ENCODE measurements at places on chromosomes 7 and 10.

GRCh38 chr7:43568529-43568928 is 14.4 kb upstream of the STK17A start:
- DNase-seq = no peak

GRCh38 chr7:140007051-140007690 is 55.6 kb downstream of the PARP12 start:
- no peak for DNase-seq

DNA sequence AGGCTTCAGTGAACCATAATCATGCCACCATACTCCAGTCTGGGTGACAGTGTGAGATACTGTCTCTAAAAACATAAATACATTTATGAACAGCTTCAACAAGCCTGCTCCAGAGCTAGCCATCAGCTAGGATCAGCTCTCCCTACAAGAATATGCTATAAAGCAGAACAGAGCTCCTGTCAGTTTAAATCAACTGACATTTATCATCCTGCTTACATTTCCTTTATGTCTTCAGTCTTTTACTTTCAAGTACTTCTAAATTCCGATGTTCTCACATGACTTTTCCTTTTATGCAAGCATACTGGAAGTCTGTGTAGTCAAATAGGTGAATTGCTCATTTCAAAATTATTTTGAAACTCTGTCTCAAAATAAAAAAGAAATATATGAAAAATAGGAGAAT is 64.6 kb downstream of the COA1 start:
- DNase-seq = no peak

DNA sequence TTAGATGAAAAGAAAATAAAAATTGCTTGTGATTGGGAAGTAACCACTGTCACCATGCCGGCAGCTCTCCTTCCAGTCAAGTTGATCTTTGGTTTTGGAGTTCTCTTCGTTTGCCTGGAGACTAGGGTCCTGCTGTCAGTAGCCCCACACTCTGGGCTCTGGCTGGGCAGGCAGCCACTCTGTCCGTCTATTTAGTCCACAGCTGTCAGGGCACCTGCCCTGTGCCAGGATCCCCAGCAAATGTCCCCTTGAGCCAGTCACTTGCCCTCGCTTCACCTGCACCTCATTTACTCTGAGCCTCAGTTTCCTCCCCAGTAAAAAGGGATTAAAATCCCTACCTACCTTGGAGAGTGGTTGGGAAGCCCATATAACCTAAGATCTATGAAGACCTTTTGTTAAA is 55.5 kb downstream of the PAX2 start:
- DNase-seq = no peak

DNA sequence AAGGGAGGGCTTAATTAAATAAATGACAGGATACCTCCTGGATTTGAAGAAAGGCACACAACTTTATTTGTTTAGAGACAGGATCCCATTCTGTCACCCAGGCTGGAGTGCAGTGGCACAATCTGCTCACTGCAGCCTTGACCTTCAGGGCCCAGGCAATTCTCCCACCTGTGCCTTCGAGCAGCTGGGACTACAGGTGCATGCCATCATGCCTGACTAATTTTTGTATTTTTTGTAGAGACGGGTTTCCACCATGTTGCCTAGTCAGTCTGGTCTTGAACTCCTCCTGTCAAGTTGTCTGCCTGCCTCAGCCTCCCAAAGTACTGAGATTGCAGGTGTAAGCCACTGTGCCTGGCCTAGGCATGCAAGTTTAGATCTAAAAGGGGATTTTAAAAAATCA is 272.7 kb upstream of the MBL2 start:
- no peak for DNase-seq

GRCh38 chr10:125060482-125060825 is 99.9 kb downstream of the CTBP2 start:
- DNase-seq = no peak

DNA sequence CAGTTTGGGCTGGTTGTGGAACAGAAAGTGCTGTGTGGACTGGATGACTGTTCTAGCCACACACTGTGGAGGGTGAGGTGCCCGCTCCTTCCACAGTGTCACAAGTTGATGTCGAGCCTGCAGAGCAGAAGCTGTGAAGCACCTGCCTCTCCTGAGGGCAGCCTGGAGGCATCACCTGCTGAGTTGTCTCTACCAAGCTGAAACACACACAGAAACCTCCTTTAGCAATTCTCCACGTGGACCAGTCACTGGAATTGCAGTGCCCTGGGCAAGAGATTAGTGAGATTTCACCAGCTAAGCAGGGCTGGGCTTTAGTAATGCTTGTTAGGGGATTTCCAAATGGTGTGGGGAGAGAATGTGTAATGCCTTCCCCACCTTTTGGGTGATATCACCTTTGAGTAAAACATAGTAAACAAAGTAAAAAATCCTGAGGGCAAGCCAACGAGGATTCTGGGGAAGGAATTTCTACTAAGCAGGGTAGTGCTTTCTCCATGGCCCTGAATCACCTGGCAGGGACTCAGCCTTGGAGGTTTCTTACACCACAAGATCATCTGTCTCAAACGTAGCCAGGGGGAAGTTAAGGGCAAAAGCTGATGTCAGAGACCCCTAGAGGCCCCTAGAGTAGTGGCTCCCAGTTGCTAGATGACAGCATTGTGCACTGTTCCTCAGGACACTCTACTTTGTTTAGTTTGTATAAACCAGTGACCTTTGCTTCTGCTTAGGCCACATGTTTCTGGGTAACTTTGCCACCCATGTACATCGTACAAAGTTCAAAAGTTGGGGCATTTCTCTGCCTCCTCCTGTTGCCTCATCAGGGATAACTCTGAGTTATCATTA is 233.1 kb upstream of the IGFBP3 start:
- no peak for DNase-seq

GRCh38 chr7:12601302-12601869 is 30.9 kb downstream of the SCIN start:
- DNase-seq = no peak

DNA sequence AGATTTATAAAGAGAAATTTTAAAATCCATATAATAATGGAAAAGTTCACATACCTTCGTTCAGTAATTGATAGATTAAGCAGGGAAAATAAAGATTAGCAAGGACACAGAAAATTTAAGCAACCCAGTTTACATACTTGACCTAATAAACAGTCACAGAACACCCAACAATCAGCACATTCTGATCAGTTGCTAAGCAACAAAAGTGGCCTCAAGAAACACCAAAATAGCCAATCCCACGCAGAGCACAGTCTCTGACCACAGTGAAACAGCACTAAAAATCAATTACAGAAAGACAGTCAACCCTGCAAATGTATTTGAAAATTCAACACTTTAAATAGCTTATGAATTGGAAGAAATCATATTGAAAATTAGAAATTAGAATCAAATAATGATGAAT is 39.3 kb upstream of the DRGX start:
- DNase-seq = no peak

- DNase-seq = no peak
Observed at GRCh38 chr10:12608761-12609160, 259.4 kb downstream of the CAMK1D start.

DNA sequence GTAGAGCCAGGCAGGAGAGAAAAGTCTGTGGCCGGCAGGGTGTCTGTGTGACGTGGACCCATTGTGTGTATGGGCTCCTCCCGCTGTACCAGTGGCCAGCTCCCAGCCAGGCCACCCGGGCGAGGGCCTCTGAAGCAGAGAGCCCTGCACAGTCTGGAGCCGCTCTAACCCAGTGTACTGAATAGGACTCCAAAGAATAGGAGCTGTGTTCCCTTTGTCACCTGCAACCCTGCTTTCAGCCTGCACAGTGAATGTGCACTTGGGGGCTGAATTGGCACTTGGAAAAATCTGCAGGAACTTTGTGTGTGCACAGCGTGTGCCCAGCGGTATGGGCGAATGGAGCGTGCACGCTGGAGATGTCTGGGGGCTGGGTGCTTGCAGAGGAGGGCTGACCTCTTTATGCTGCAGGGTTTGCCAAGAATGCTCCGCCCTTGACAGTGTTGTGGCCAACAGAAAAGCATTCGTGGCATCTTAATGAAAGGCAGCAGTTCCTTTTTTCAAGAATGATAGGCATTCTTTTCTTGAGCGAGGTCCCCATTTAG is 216.2 kb downstream of the AUTS2 start:
- peak; percentile 58 for DNase-seq

DNA sequence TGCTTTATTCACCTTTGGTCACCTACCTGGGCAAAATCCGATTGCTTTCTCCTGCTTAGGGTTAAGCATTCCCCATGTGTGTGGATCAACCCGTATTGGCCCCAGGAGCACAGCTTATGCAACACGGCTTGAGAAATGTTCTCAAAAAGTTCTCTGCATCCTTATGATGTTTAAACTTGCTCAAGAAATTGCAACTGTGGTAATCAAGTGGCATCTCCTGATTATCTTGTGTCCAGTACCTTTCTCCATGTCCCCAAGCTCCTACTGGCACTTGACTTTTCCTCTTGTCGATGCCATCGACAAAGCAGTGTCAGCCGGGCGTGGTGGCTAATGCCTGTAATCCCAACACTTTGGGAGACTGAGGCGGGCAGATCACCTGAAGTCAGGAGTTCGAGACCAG is 4.7 kb upstream of the PKD2L1 start:
- DNase-seq = no peak

DNA sequence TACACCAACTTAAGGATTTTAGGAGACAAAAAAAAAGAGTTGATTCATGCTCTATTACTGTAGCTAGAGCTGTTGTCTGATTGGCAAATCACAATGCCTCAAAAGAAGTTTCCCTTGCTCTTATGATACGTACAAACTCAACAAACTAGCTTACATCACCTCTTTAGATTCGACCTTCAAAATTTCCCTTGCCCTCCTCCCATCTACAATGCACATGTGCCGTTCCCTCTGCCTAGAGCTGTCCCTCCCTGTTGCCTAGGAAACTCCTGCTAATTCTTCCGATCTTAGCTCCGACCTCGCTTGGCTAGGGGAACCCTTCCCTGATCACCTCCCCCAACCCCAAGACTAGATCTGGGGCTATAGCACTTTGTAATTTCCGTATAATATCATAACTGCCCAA is 55.4 kb downstream of the MAP3K8 start:
- no peak for DNase-seq

GRCh38 chr7:35253460-35253709 is 515 bp downstream of the TBX20 start:
- peak; percentile 44 for DNase-seq

DNA sequence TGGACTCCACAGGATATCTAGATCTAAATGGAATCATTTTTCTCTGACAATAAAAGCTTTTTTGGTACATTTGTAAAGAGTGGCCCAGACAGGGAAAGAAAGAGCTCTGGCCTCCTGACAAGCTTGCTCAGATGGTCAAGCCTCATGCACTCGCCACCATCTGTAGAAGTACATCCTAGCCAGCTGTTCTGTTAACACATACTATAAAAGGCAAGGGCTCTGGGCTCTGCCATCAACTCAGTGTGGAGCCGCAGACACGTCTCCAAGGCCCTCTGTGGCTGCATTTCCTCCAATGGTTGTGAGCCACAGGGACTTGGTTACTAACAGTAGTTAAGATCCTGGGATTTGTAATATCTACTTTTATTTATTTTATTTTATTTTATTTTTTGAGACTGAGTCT is 70.8 kb upstream of the KDM7A start:
- no peak for DNase-seq

DNA sequence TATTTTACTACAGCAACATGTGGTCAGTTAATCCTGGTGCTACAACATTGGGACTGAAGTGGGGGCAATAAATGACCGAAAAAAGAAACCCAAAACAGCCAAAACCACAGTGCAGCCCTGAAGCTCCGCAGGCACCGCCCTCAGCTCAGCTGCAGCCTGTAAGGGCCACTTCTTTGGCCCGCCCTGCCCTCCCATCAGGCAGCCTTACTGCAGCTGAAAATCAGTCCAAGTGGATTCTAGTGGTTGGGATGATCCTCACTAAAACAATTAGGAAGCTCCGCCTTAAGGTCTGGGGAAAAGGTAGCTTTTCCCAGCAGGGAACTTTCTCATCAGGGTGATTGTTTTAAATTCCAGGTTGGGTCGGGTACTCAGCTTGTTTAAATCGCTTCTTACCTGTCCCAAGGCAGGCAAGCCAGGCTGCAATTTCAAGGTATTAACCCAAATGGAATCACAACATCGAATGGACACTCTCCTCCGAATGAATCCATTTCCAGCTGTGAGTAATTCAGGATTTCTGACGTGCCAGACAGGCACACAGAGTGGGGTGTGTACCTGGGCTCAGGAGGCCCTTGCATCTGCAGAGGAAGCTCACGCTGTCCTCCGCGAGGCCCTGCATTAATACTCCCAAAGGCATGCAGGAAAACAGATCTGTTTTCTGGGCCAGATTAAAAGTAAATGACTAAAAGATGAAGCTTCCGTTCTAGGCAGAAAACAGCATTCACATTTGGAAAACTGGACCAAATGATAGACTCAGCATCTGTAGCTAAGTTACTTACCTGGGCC is 104.3 kb downstream of the CREB5 start:
- DNase-seq = no peak

GRCh38 chr7:38163671-38164070 is 14.4 kb upstream of the STARD3NL start:
- no peak for DNase-seq

- no peak for DNase-seq
Observed at GRCh38 chr7:13802651-13803050, 186.8 kb downstream of the ETV1 start.

DNA sequence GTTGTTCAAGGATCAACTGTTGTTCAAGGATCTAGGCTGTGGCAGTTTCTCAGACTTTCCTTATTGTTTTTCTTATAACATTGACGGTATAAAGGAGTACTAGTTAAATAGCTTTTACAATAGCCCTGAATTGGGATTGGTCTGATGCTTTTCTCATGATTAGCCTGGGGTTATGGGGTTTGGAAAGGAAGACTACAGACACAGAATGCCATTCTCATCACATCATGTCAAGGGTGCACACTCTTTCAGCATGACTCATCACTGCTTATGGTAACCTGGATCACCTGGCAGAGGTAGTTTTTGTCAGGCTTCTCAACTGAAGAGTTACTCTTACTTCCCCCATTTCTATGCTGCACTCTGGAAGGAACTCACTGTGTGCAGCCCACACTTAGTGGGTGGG is 194.2 kb upstream of the NPSR1 start:
- DNase-seq = no peak

DNA sequence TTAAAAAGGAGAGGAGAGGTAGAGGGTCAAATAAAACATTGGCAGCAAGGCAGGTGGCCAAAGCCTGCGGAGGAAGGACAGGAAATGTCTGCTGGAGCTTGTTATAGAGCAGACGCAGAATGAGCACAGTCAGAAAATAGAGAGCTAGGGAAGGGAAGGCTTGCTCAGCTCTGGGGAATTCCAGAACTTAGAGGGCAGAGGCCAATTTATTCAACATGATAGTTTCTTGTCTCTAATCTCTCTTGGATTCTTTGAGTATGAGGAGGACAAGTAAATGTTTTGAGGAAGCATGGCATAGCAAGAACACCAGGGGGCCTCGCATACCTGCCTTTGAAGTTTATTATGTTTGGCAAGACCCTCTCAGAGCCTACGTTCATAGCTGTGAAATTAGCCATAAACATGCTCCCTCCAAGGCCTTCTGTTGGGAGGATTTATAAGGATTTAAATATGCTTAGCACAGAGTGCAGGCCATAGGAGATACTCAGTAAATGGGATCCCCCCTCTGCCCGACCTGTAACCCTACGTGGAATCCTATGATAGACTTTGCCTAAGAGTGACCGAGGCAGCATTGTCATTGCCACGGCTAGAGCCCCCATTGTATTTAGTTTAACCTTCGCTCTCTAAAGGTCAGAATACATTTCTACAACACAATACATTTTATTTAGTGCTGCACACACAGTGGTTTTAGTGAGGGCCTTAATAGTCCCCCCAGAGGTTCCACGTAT is 293.9 kb downstream of the CCDC3 start:
- DNase-seq = peak; percentile 65

- DNase-seq = no peak
Observed at GRCh38 chr7:102819151-102819550, 70.4 kb downstream of the FAM185A start.
